Activated T-helper 1 cell treated with anti-CD3 and anti-CD28 coated beads, Interleukin-2, amount 50 U/mL, for 16 hours (primary cell): ENCODE measurements at places on chromosomes 3 and 15.

DNA sequence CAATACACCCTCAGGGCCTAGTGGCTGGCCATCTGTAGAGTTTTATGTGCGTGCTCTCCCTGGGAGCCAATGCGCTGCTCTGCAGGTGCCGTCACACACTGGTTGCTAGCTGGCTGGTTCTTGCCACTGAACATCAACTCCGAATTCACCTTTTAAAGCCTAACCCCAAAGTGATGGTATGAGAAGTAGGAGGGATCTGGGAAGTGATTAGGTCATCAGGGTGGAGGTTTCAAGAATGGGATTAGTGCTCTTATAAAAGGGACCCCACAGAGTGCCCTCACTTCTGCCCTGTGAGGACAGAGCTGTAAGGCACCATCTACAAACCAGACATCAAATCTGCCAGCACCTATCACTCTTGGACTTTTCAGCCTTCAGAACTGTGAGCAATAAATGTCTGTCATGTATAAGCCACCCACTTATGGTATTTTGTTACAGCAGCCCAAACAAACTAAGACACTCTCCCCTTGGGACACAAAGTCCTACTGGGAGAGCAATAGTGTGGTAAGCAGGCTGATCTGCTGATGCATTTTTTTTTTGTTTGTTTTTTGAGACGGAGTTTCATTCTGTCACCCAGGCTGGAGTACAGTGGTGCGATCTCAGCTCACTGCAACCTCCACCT, 20.3 kb downstream of the RGMA start:
- DNase-seq = no peak

- DNase-seq = no peak
These were observed 79.6 kb downstream of the MLH1 start for GRCh38 chr3:37072892-37073291.

GRCh38 chr3:159789742-159790635, 198.6 kb upstream of the IL12A start:
- no peak for DNase-seq

DNA sequence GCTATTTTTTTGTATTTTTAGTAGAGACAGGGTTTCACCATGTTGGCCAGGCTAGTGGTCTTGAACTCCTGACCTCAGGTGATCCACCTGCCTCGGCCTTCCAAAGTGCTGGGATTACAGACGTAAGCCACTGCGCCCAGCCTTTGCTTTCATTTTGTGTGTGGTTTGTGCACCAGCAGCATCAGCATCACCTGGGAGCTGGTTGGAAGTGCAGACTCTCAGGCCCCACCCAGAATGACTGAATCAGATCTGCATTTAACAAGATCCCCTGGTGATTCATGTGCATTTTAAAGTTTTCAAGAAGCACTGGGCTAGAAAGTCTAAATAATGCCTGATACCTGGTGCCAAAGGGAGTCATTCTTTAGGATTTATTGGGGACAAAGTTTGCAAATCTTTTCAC, 73.4 kb upstream of the BNIP2 start:
- DNase-seq = no peak

GRCh38 chr15:24318981-24319380, 356.6 kb upstream of the NPAP1 start:
- DNase-seq = no peak

- no peak for DNase-seq
These were observed 411.6 kb downstream of the GBE1 start for GRCh38 chr3:81349816-81350340.
